LoVo (cell line): ENCODE measurements at places on chromosomes 12 and 14.
A peak's percentile ranks its signal among the peaks of the same experiment; 100 is the strongest.

DNA sequence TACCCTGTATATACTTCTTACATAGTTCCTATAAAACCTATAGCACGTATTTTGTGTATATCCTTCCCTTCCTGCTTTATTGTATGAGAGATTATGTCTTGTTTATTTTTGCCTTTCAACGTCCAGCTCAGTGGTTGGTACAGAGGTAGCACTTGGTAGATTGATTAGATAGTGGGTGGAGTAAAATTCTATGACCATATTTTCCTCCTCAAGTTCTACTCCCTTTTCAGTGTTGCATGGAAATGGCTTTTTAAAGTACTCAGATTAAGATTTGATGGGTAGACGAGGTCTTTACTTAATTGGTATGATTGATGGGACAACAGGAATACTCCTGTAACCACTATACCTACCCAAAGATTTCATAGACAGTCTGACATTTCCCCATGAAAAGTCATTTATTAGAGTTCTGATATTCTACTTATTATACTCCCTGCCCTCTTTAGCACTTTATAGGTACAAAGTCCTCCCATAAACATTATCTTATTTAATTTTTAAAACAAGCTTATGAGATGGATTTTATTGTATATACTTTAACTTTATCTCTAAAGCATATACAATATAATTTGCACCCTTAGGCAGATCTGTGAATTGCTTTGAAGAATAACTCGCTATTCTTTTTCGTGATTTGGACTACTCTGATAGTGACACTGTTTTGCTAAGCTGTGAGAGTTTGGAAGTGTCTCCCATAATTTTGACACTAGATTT lies 348.0 kb downstream of the RAD51B start:
- DNase-seq, result no peak

DNA sequence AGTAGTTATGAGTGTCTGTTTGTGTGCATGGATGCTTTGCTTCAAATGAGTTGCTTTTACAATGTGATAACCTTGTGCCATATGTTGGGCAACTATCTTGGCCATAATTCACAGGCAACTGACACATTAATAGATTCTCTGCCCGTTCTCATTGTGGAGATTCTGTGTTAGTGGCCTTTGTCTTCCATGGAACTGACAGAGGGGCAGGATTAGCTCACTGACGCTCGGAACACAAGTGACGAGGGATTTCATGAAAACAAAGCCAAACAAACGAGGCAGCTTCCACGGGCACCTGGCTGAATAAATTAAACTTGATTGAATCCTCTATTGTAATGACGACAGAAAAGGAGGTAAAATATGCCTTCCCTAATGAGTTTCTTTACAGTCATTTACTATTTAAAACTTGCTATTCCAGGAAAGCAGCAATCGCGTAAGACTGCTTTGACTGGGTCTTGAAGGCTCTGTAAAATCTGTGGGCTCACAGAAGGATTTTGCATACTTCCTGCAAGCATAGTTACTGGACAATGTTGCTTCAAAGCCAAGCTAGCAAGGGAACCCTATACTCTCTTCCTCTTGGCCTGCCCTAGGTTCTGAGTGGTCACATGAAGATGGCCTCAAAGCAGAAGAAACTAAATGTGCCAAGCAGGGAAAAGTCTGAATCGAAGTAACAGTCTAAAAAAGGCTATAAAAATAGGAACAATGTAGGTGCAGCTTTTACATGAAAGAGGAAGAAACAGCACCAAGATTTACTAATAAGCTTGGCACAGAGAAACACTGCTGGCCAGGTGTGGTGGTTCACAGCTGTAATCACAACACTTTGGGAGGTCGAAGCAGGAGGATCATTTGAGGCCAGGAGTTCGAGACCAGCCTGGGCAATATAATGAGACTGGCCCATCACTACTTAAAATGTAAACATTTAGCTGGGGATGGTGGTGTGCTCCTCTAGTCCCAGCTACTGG lies 28.1 kb upstream of the SINHCAF start:
- no peak for DNase-seq

DNA sequence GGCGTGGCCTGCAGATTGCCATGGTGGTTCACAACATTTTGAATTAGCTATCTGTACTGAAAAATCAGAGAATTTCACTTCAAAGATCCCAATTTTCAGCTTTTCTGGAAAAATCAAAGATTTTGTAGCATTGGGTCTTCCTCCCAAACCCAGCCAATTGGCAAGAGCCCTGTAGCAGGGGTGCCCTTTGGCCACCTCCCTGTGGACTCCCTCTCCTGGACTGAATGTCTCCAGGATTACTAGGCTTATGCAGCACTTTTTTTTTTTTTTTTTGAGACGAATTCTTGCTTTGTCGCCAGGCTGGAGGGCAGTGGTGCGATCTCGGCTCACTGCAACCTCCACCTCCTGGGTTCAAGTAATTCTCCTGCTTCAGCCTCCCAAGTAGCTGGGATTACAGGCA lies 9.7 kb downstream of the PSMD9 start:
- no peak for DNase-seq

DNA sequence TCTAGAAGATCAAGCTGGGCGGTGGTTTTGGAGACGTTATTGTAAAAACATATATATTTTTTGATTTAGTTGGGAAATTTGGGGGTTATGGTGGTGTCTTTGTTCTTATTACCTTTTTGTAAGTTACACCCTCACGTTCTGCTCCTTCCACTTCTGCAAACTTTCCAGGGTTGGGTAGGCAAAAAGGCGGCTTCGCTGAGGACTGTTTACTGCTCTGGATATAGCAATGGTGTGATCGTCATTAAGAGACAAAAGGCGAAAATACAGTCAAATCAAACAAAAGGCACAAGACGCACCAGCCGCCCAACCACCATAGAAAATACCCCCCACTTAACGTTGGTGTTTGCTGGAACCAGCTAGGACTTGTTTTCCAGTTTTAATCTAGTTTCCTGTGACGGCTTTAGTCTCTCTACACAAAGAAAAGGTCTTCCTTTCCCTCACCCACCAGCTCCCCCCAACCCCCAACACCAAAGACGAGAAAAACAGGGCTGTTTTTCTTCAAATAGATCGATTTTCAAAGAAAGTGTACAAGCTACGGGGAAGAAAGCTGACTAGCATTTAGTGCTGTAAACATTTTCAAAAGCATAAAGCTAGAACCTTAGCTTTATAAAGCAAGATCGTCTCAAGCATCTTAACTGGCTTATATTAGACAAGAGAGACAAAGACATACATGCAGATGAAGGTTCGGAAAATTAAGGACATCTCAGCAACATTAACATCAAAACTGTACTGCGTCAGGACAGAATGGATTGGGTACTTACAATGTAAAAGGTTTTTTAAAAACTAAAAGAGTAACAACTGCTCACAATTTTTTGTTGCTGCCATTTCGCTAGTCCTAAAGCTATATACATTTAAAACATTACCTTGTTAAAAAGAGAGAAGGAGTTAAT lies 2.0 kb upstream of the SETD1B start:
- DNase-seq, result no peak

GRCh38 chr12:56257071-56257470 lies 1.1 kb downstream of the ANKRD52 start:
- DNase-seq, result no peak

GRCh38 chr12:105030820-105031807 lies 45.0 kb downstream of the NOPCHAP1 start:
- no peak for DNase-seq

DNA sequence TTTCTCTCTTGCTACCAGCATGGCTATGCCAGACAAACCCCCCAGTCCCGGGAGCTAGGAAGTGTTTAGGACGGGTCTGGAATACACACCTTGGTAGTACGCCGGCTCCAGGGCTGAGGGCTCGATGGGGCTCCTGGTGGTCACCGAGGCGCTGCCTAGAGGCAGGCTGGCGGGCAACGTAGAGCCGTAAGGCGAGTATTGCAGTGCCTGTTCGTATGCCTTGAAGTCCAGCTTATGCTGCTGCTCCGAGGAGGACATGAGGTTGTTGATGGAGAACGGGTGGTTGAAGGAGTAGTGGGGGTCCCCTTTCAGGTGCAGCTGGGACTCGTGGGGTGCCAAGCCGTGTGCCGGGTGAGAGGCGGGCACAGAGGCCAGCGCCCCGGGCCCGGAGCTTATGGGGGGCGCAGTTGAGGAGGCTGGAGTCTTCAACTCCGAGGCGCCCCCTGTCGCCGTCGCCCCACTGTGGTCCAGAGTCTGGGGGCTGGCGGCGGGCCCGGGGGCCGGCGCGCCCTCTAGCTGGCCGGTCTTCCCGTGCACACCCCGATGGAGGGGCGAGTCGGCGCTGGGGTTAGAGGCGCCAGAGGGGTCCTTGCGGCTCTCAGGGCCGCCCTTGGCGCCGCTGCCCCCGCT lies 3.6 kb downstream of the FOXA1 start:
- DNase-seq, result peak; percentile 47

- DNase-seq, result no peak
Observed at GRCh38 chr12:43238281-43238680, 313.7 kb downstream of the ADAMTS20 start.

GRCh38 chr14:81305743-81306142 lies 85.0 kb upstream of the GTF2A1 start:
- DNase-seq, result no peak

GRCh38 chr14:93956514-93957332 lies 19.6 kb downstream of the ASB2 start:
- DNase-seq, result no peak

DNA sequence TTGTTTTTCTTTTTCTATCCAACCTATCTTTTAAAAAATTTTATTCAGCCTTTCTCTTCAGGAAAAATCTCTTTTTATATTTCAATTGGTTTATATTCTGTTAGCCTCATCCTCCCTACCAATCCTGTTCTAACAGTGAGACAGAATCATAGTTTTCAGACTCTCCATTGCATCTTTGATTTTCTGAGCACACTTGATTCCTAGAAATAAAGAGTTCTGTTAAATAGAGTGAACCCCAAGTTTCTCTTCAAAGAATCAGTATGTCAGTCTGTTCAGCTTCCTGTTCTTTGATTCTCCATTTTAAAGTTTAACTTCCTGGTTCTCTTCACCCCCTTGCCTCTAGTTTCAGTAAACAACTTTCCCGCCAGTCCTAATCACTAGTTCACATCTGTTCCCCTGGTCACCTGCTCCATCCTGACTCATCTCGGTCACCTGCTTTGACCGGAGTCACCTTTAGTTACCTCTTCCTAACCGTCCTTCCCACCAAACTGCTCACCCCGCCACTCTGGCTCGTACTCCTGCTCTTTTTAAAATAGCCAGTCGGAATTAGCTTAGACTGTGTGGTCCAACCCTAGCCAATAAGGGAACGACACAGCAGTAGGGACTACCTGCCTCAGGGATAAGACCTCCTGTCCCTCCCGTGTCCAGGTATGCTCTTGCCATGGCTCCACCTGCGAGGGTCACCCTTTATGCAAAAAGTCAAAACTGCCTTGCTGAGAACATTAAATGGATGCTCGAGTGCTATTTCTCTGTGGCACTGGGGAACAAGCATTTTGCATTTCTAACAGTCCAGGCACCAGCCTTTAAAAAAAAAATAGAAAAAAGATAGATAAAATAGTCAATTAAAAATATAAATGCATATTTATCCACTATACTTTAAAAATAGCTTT lies 48.4 kb downstream of the DDX51 start:
- DNase-seq, result no peak

GRCh38 chr12:116667752-116668151 lies 70.1 kb downstream of the SPRING1 start:
- no peak for DNase-seq

GRCh38 chr14:31692376-31692781 lies 131.2 kb downstream of the NUBPL start:
- DNase-seq, result no peak
